Activated CD8-positive, alpha-beta memory T cell treated with anti-CD3 and anti-CD28 coated beads, Interleukin-2, amount 10 ng/mL, durations not matched to agents 7 days and 5 days (primary cell): ENCODE measurements at places on chromosomes 5 and 9. TPM values are rescaled to one million over a fixed set of nuclear protein-coding genes. Genes with fewer than 3 reads are reported as not detected.

DNA sequence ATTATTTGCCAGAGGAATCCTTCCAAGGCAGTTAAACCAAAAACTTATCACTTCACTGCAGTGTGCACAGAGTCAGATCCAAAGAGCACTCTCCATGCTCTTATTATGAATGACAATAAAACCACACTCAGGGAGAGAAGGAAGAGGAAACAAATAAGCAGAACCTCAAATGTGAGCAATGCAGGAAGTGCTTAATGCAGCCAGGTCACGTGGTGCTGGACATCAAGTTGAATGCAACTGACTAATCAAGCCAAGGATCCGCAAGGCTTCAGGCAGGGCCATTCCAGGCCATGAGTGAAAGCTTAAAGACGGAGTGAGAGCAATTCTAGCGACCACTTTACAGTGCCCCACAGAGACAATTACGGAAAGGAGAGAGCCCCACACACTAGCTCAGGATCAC lies 230.4 kb upstream of the PUM3 start:
- no peaks in the 10 kb centered on the region for H3K27me3 ChIP-seq
- H3K4me1 ChIP-seq, result no peaks in the 10 kb centered on the region
- H3K27ac ChIP-seq, result no peak overlapping the region
- no peak overlapping the region for H3K4me3 ChIP-seq
- DNase-seq, result no peak
- H3K36me3 ChIP-seq, result no peaks in the 10 kb centered on the region

DNA sequence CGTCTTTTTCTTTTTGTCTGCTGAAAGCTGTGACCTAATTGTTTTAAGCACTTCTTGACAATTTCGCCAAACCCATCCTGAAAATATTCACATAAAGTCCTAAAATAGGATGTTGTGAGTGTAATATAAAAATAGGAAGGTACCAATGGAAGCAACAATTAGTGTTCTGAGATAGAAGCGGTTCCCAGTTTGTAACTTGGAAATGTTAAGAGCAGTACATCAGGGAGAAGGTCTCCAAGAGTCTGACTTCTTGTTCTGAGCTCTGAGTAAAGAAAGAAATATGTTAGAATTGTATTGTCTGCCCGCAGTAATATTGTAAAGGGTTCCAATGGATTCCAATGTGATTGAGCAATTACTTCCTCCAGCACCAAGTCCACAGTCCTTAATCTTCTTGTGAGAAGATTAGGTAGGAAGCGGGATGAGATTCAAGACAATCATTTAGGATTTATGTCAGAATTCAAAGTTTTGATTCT lies 3.9 kb downstream of the VCAN start:
- H3K27ac ChIP-seq, result no peak overlapping the region
- peaks cover 31% of the 10 kb centered on the region for H3K4me1 ChIP-seq

Gene SLC6A19
- total RNA-seq, result not detected

DNA sequence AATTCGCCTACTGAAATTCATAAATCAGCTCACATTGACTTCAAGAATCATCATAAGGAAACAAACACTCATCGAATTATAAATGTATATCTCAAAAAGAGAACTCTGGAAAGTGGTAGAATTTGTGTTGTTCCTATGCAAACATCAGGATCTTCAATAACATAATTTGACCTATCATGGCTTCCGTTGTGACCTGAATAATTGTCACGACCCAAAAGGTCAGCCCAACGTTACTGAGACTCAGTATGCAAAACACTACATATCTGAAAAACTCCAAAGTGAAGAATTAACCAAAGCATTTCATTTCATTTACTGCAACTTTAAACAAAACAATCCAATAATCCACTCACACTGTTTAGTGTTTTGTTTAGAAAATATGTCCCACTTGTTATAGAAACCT lies 1.2 kb downstream of the RAPGEF6 start:
- H3K27me3 ChIP-seq, result peaks cover 2% of the 10 kb centered on the region
- peaks cover 21% of the 10 kb centered on the region for H3K4me1 ChIP-seq
- H3K36me3 ChIP-seq, result peaks cover 5% of the 10 kb centered on the region
- H3K27ac ChIP-seq, result peak overlapping the region; percentile 98

Gene SLC6A3
- total RNA-seq, result 0.07 TPM

DNA sequence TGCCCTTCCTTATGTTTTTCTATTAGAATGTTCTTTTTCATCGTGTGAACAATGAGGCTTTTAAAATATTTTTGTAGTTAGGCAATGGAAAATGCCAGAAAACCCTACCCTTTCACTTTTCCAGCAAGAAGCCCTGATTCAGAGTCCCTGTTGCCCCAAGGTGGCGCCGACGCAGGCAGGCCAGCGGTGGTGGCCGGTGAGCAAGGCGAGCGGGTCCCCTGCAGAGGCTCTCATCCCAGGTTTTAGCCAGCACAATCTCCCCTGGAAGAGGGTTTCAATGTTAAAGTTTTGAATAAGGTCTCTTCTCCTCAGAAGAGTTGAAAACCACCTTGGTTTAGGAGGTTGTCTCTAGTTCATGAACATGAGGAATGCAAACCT lies 40.8 kb upstream of the CKMT2 start:
- no peaks in the 10 kb centered on the region for H3K36me3 ChIP-seq
- no peak overlapping the region for H3K4me3 ChIP-seq
- DNase-seq, result no peak
- peaks cover 38% of the 10 kb centered on the region for H3K4me1 ChIP-seq
- no peaks in the 10 kb centered on the region for H3K27me3 ChIP-seq
- no peak overlapping the region for H3K27ac ChIP-seq
